Mesenteric fat pad (tissue), 1 donor: ENCODE measurements at places on chromosomes 6 and 20.

- DNase-seq = no peak
Measured at GRCh38 chr6:32833664-32834063, 4.9 kb downstream of the TAP2 start.

DNA sequence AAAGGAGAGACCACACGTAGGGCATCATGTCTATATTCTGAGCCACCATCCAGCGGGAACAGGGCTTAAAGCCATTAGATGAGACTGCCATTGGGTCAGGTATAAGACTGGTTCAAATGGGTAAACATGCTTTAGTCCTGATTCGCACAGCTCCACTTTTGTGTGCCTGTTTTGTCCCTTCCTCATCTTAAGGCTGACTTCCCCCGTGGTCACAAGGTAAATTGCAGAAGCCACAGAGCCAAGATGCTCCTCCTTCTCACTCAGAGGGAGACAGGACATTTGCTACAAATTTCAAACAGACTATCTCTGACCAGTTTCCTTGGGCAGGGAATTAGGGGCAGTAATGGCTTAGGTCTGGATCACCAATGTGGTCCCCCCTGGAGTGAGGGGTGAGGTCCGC, 11.4 kb upstream of the IFNGR1 start:
- no peak for DNase-seq

DNA sequence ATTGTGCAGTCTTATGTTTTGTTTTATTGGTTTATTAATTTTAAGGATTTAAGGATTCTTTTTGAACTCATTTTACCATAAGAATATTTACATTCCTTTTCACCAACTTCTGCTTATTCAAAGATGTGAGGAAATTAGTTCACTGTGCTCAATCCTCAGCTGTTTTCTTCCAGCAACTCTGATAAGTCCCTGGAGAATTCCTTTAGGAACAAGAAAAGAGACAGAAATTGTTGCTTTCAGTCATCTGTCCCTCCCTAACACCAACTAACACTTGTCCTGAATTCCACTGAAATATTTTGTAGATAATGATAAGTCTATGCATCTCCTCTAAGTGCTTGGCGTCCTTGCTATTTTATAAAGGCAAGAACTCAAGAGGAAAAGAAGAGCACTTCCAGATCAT, 334.8 kb upstream of the MARCKS start:
- no peak for DNase-seq

GRCh38 chr6:31418251-31418650, 14.9 kb downstream of the MICA start:
- no peak for DNase-seq

DNA sequence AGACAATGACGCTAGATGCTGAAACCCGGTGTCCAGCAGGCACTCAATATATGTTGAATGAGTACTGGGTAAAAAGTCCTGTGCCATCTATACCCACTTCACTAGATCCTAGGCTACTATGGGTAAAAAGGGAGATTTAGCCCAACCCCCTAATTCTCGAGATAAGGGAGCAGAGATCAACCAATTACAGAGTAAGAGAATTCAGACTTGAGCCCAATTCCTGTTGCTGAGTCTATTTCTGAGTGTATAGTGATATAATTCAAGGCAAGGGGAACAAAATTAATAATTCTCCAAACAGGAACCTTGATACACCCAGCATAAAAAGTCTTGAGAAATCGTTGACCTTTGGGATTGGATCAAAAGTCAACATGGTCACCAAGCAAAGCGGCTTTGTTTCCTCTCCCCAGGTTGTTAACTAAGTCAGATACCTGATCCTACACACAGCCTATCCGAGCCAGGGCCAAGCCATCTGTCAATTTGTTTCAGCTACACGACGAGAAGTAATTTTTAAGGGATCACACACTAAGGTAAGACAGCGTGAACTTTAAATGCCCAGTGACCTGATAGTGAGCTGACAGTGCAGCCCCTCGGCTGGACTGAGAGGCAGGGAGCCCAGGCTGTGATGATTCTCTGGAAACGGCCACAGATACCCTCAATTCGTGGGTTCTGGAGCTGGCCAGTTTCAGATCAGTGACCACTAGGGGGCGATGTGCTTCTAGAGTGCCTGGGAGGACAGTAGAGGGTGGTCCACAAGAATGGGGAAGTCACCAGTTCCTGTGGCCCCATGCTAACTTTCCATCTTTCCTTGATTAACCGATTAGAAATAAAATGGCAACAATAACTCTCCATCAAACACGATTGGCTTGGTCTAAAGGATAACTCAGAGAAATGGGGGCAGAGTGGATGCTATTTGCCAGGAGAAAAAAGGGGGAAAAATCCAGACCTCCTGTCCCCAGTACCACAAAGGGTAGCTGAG, 46.2 kb downstream of the SLC22A23 start:
- no peak for DNase-seq

GRCh38 chr20:47789764-47790579, 4.7 kb upstream of the SULF2 start:
- DNase-seq = no peak

DNA sequence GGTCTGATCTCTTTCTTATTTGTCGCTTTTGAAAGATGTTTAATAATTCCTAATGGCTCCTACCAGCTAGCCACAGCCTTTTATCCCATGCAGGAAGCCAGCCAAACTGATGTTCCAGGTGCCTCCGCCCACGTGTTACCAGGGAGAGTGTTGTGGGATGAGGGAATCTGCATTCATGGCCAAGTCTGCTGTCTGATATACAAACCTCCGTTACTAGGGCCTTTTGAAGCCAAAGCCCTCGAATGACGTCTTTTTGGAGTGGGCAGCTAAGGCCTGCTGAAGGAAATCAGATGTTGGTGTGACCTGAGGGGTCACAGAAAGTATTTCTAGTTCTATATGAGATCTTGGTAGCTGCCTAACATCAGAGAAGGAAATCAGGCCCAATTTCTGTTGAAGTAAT, 21.3 kb downstream of the STK35 start:
- no peak for DNase-seq

DNA sequence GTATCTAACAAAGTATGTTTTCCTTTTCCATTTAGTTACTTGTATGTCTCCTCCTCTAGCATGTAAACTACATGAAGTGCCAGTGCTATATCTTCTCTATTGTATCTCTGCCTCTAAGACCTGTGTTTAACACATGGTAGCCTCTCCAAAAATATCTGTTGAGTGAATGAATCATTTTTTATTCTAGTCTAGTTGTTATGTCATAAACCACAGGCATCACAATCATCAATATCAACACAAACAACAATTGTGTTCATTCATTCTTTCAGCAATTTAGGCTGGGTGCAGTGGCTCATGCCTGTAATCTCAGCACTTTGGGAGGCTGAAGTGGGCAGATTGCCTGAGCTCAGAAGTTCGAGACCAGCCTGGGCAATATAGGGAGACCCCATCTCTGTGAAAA, 111.6 kb upstream of the EYA4 start:
- DNase-seq = no peak

GRCh38 chr6:170159022-170159965, 131.6 kb downstream of the DLL1 start:
- DNase-seq = no peak

DNA sequence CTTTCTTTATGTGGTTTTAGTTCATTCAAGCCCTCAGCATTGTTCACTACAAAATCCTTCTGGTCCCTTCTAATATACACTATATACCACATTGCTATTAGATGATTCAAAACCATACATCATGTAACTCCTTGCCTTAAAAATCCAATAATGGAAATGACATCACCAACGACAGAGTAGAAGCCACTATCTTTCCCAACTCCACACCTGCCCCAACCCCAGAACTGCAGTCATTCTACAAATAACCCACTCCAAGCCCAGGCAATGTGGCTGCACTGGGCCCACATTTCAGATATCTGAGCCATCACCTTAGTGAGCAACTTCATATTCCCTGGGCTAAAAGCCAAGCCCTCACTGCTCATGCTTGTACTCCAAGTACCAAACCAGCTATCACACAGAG, 22.6 kb upstream of the RUNX2 start:
- DNase-seq = no peak
